ENCODE measurements at places on chromosomes 4 and X.

- DNase-seq, result peak; percentile 1
These were observed 41.3 kb downstream of the ATG4A start for GRCh38 chrX:108132876-108133275.

GRCh38 chr4:87165892-87166291, 54.5 kb downstream of the KLHL8 start:
- no peak for DNase-seq

DNA sequence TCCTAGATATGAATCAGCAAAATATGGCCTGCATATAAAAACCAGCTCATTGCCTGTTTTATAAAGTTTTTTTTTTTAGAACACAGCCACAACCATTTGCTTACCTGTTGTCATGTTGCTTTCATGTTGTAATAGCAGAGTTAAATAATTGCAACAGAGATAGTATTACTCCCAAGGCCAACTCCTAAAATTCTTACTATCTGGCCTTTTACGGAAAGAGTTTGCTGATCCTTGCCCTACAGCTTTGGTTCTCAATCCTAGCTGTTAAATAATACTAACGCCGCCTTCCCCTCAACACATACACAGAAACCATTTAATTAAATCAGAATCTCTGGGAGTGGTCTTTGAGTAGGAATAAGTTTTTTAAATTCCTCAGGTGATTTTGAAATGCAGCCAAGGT, 231.3 kb upstream of the TET2 start:
- DNase-seq, result no peak

- no peak for DNase-seq
These were observed 110.0 kb downstream of the PSAPL1 start for GRCh38 chr4:7324651-7325121.
